ENCODE measurements at places on chromosomes 6 and 20. TPM values are rescaled to one million over a fixed set of nuclear protein-coding genes. Genes with fewer than 3 reads are reported as not detected.

IP6K3 gene
- 1.1 TPM for total RNA-seq

NCR2 gene
- total RNA-seq: not detected

CCN6 gene
- total RNA-seq: not detected

FGD2 gene
- 12.5 TPM for total RNA-seq

PMEPA1 gene
- total RNA-seq: 23.0 TPM

SCRT2 gene
- total RNA-seq: 1.4 TPM

HUS1B gene
- 2.3 TPM for total RNA-seq

RAD21L1 gene
- 1.3 TPM for total RNA-seq

GRCh38 chr20:39944861-39945260 lies 744.2 kb downstream of the MAFB start:
- no peak for DNase-seq

GRCh38 chr6:67535946-67536345 lies 1099.1 kb upstream of the ADGRB3 start:
- DNase-seq: no peak

DNA sequence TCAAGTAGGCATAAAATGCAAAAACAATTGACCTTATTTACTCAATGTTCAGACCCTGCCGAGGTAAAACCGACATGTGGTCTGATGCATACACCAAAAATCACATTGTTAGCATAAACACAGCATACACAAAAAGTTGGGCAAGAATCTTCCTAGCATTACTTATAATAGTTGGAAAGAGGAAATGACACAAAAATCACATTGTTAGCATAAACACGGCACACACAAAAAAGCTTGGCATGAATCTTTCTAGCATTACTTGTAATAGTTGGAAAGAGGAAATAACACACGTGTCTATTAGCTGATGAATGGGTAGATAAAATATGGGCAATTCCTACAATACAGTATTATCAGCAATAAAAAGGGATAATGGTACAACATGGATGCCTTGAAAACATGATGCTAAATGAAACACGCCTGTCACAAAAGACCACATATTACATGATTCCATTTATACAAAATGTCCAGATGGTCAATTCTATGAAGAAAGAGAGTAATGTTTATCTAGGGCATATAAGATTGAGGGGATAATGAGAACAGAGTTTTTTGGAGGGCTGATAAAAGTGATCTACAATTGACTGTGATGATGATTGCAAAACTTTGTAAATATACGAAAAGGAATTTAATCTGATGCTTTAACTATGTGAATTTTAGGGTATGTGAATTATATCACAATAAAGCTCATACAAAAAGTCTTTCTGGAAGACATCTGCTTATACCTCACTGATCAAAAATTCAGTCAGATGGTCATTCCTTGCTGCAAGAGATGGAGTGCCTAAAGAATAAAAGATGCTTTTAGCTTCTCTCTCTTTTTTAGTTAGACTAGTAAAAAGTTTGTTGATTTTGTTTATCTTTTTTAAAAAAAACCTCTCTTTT lies 1019.5 kb upstream of the CITED2 start:
- no peak for DNase-seq

DNA sequence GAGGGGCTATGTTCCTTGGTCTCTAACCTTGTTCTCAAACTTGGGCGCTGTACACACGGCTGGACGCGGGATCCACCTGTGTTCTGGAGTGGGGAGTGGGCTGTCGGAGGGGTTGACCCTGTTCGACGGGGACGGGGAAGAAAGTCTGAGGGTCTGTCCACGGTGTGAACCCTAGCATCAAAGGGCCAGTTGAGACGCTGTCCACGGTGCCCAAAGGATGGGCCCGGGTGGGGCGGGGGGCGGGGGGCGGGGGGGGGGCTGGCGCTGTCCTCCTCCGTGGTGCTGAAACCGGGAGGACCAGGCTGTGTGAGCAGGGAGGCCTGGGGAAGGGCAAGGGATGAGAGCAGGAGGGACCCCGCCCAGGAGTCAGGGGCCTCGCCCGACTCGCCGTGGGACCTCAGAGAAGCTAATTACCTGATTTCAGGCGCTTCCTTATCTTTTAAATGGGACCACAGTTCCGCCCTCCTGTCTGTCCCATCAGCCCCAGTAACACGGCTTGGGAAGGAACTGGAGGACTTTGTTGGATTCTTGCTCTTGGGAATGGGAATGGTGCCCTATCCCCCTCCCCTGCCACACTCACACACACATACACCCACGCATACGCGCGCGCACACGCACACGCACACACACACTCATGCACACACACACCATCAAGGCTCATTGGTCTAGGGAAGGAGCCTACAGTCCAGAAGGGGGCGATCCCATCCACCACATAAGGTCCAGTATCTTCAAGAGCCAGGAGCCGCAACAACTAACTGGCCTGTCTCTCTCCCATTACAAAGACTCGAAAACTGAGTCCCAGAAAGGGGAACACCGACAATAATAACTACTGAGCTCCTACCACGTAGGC lies 1.0 kb upstream of the VSTM2L start:
- no peak for DNase-seq

DNA sequence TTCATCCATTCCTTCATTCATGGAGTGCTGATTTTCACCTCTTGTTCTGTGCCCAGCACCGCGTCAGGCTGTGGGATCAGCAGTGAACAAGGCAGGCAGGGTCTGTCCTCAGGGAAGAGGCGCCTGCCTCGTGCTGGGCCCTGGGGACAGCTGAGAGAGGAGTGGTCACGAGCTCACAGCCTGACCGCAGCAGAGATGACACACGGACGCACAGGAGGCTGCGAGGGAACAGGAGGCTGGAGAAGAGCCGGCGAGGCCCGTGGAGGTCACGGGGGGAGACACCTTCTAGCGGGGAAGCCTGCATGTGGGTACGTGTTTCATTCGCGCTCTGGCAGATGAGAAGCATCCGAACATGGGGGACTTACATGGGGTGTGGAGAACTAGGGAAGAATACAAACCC lies 27.5 kb downstream of the PXDC1 start:
- no peak for DNase-seq

DNA sequence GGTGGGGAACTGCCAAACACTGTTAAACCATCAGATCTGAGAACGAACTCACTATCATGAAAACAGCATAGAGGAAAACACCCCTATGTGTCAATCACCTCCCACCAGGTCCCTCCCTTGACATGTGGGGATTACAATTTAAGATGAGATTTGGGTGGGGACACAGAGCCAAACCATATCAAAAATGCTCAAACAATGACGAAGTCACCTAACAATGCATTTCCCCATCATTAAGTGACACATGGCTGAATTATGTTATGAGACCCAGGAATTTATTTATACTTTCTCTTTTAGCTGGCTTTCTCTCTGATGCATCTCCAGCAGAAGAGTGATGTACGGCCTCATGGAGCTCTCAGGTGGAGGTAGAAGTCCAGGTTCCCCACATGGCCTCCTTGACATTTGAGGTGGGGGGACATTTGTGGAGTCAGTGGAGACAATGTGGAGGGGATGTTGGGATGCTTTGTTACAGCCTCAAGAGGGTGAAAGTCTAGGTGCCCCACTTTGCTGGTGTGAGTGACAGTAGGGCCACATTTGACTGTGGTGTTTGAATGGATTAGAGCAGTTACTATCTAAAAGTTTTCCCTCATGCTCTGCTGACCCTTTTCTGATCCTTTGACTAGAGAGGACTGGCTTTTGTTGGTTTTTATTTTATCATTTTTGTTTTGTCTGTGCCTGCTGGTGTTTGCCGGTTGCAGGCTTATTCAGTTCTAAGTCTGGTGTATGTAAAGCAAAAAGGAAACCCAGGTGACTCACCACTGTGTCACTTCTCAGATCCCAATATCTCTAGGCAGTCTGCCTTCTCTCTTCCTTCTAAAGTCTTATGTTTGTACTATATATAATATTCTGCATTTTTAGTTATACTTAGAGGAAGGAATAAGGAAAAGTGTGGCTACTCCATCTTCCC lies 18.5 kb upstream of the DCBLD1 start:
- DNase-seq: no peak

- DNase-seq: no peak
These were observed 41.8 kb upstream of the OR14J1 start for GRCh38 chr6:29259721-29260120.

- peak; percentile 47 for DNase-seq
These were observed 226.8 kb downstream of the UST start for GRCh38 chr6:148973538-148974208.

- DNase-seq: no peak
These were observed 69.0 kb upstream of the TMEM200A start for GRCh38 chr6:130296854-130297253.

DNA sequence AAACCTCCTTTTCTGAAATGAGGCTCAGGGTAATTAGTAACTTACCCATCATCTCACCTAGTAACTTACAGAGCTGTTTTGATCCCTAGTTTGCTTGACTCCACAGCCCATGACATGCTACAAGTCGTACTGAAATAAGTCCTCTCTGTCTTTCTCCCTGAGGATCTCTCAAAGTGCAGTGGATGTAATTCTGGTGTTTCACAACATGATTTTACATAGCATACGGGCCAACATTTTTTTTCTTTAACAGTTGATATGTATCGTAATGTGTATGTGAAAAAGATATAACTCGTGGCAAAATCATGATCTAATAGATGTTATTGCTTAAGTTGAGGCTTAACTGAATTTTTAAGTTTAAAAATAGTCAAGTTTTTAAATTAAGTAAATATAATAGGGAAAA lies 45.0 kb downstream of the TSHZ2 start:
- DNase-seq: no peak

DNA sequence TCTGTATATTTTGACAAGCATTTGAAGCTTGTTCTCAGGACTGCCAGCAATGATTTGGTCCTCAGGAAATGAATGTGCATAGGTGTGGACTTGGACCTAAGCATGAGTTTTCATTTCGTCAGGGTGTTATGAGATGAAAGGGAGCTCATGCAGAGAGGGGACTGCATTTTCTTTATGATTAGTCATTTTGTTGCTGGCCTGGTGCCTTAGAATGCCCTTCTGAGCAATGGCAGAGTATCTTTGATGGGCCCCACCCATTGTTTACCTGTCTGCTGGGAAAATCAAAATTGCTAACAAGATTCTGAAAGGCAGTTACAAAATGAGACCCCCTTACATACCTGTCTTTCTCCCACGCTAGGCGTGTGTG lies 51.5 kb upstream of the MTHFD1L start:
- no peak for DNase-seq

DNA sequence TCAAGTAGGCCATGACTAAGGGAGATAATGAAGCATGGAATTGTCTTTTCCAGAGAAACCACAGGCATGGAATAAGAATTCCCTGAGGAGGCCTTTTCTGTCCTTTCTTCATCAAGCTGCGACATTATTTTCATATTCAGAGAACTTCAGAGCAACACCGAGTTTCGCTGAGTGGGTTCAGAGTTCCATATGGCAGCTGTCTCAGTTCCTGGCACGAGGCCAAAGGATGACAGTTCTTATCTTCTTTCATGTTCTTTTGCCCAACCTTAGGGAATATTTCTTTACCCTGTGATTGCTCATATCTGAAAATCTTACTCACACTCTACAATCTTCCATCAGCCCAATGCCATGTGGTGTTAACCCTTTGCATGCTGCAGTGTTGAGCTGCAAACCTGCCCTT lies 135.3 kb upstream of the BMP2 start:
- DNase-seq: no peak

DNA sequence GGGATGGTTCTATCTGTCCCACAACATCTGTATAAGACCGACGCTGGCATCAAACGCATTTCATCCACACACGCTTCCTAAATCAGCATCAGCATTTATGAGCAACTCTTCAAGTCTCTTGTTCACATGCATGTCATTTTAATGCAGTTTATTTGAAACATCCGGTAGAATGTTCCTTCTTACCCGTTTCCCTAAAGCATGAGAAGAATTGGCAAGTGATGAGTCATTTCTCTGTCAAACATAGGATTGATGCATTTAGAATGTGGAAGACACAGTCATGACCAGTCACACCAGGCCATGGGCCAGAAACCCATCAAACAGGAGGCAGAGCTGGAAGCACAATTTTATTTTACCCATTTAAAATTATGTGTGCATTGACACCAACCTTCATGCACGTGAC lies 122.8 kb downstream of the UST start:
- DNase-seq: no peak

- DNase-seq: no peak
These were observed 36.8 kb downstream of the NCR2 start for GRCh38 chr6:41371992-41372831.

GRCh38 chr6:44388135-44388487 lies 605 bp downstream of the CDC5L start:
- no peak for DNase-seq

DNA sequence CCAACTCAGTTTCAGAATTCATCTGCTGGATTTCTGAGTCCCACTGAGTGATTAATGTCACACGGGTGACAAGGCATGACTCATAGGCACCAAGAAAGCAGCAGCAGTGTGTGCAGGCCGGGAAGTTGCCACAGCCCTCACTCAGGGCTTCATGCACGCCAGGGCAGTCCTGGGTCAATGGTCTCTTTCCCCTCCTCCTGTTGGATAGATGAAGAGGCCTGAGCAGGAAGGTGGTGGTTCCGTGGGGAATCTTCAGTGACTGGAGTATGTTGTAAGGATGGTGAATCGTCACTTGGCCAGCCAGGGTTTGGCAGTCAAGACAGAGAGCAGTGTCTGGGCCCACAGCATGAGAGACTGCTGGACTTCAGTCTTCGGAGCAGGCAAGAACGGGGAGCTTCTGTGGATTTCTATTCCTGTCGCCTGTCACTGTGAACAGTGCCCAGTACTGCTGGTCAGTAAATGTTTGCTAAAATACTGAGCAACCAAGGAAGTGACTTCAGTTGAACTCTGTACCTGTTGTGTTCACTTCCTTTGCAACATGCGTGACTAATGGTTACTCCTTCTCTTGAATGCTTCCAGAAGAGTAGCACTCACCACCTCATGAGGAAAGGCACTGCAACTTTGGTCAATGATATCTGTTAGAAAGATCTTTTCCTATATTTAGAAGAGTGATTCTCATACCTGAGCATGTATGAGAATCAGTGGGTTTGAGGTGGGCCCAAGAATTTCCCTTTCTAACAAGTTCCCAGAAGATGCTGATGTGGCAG lies 62.0 kb upstream of the CD93 start:
- no peak for DNase-seq

Measured in dorsolateral prefrontal cortex (tissue), 122 donors.